ENCODE measurements at places on chromosomes 1 and 21.

- no peak for DNase-seq
Observed at GRCh38 chr1:54475946-54476516, 69.8 kb upstream of the SSBP3 start.

DNA sequence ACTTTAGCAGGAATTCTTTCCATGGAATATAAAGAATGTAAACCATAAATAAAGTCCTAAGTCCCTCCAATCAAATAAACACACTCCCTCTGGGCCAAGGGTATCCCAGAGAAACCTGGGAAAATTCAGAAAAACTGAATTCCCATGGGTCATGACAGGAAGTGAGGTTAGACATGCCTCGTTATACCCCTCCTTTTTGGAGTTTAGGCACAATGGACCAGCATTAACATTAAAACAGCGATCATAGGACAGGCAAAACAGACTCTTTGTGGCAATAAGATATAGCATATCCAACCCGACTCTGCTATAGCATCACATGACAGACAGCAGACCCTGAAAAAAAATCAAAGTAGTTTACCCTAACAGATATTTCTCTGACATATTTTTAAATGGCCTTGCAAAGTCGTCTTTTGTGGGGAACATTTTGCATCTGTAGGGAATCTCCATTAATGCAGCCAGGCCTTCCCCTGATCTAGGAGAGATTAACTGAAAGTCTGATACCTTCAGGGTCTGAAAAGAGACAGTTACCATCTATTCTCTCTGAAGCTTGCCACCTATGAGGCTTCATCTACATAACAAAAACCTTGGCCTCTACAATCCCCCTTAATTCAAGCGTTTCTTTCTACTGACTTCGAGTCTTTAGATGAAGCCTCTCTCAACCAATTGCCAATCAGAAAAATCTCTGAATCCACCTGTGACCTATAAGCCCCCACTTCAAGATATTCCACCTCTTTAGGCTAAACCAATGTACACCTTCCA is 143.0 kb upstream of the KCNK1 start:
- no peak for DNase-seq

GRCh38 chr1:26541431-26541815 is 11.9 kb downstream of the RPS6KA1 start:
- no peak for DNase-seq

GRCh38 chr1:26218906-26219494 is 15.0 kb upstream of the CEP85 start:
- no peak for DNase-seq

DNA sequence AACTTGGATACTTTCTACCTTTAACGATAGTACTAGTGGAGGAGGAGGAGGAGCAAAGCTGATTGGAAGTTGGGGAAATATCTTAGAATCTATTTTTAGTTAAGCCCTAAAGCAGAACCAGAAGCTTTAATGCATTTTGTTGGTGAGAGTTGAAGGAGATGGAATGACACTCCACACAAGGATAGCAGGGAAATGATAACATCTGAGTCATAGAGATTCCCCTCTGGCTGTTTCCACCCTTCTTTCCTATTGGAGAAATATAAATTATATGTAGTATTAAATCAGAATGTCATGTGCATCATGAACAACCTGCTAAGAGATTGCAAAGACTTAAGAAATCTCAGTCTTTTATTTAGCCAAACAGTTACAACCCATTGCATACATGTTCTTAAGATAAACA is 1357.7 kb downstream of the NCAM2 start:
- DNase-seq: no peak

DNA sequence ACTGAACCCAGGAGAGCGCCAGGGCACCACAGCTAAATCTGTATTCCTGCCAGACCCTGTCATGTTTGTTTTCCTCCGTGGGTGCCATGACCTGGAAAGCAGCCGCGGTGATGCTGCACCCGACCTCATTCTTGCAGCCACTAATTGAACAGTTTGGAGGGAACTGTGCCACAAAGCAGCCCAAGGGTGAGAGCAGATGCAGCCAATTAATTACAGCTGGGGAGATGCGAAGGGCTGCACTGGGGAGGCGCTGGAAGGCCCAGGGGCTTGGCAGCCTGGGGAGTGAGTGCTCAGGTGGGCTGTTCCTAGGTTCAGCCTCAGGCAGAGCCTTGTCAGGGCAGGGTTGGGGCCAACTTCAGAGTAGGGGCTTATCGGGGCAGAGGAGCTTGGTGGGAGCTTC is 158.4 kb upstream of the CD34 start:
- no peak for DNase-seq

- DNase-seq: no peak
Observed at GRCh38 chr1:234271243-234271606, 102.0 kb upstream of the COA6 start.

- DNase-seq: no peak
Observed at GRCh38 chr1:216905137-216905536, 181.9 kb upstream of the ESRRG start.

Measured in inflammatory macrophage treated with lipopolysaccharide for 1 hour (primary cell).